Myocyte (in vitro differentiated cells): ENCODE measurements at places on chromosomes 5 and 9.

GRCh38 chr9:69623276-69623675, 48.9 kb downstream of the APBA1 start:
- no peak for DNase-seq

GRCh38 chr5:55440188-55440646, 94.5 kb downstream of the PLPP1 start:
- DNase-seq = peak; percentile 59

GRCh38 chr9:15086156-15086763, 176.0 kb upstream of the FREM1 start:
- DNase-seq = no peak

GRCh38 chr5:150589862-150590601, 50.4 kb upstream of the SYNPO start:
- DNase-seq = peak; percentile 83

DNA sequence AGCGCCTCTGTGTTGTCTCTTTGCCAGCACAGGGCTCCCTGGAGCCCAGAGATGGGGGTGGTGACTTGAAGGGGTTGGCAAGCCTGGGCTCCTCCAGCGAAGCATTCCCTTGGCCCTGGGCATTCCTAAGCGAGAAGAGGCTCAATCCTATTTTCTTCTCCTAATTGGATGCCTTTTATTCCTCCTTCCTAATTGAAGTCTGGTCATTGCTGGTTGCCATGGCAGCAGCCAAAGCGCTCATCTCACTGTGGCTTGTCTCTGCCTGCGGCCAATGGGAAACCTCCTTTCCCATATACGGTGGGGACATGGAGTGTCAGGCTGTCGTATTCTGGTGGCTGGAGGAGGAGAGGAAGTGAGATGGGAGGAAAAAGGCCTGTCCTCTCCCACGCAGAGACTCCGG, 52.3 kb upstream of the RARS1 start:
- no peak for DNase-seq

GRCh38 chr5:58294598-58295305, 165.1 kb downstream of the PLK2 start:
- DNase-seq = peak; percentile 6

DNA sequence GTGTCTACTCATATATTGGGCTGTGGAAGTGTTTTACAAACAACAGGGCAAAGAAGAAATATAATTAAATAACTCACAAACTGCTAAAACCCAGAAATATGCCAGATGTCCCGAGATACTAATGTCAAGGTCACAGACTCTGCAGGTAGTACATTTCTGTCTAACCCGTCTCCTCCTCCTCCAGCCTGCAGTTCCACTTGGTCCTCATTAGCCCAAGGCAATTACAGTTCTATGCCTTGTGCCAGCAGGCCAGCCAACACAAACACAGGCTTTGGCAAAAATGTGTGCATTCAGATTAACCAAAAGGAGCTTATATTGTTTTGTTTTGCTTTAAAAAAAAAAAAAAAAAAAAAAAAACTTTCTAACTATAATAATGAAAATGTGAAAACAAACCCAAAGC, 148.8 kb downstream of the MYO10 start:
- DNase-seq = no peak

- no peak for DNase-seq
Measured at GRCh38 chr5:174832811-174833210, 108.4 kb downstream of the MSX2 start.

DNA sequence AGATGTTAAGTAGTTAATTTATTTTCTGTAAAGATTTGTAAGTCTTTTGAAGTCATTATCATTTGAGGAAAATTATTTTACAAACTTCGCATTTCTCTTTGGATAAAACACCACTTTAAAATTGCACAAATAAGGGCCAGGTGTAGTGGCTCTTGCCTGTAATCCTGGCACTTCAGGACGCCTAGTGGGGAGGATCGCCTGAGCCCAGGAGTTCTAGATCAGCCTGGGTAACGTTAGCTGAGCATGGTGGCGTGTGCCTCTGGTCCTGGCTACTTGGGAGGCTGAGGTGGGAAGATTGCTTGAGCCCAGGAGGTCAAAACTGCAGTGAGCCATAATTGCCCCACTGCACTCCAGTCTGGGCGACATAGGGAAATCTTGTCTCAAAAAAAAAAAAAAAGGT, 185.5 kb downstream of the KDM4C start:
- DNase-seq = no peak

DNA sequence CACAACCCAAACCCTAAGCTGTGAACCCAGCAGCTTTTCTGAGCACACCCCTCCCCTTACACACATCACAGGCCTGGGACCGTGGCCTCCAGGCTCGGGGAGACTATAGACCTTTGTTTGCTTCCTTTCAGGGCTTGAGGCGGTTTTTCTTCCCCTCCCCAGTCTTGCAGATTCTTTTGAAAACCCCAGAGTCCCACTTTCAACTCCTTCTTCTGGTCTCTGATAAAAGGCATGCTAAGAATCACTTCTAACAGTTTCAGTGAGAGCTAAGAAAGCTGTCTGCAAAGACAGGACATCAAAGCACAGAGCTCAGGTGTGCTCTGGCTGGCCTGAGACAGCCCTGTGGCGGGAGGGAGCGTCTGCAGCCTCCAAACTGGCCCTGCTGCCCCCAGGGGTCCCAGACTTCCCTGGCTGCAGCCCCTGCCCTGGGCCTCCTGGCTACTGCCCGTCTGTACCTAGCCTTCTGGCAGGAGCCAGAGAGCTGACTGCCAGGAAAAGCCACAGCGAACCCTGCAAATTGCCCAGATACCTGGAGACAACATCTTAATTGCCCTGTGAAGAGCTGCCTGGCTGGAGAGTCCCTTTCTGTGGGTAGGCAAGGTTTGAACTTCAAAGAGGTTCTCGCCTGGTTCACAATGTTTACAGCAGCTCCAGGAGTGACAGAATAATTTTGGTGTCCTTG, 138.9 kb downstream of the GADD45G start:
- DNase-seq = no peak

DNA sequence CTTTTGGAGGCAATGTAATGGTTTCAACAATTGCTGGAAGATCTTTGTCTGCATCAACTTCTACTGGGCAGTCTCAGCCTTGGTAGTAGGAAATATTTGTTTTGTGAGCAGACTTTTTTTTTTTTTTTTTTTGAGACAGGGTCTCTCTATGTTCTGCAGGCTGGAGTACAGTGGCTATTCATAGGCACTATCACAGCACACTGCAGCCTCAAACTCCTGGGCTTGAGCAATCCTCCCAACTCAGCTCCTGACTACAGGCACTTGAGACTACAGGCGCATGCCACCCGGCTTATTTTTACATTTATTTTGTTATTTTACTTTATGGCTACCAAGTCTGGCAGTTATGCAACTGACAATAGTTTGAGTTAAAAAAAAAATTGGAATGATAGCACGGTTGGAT, 187.3 kb downstream of the SNX18 start:
- no peak for DNase-seq

DNA sequence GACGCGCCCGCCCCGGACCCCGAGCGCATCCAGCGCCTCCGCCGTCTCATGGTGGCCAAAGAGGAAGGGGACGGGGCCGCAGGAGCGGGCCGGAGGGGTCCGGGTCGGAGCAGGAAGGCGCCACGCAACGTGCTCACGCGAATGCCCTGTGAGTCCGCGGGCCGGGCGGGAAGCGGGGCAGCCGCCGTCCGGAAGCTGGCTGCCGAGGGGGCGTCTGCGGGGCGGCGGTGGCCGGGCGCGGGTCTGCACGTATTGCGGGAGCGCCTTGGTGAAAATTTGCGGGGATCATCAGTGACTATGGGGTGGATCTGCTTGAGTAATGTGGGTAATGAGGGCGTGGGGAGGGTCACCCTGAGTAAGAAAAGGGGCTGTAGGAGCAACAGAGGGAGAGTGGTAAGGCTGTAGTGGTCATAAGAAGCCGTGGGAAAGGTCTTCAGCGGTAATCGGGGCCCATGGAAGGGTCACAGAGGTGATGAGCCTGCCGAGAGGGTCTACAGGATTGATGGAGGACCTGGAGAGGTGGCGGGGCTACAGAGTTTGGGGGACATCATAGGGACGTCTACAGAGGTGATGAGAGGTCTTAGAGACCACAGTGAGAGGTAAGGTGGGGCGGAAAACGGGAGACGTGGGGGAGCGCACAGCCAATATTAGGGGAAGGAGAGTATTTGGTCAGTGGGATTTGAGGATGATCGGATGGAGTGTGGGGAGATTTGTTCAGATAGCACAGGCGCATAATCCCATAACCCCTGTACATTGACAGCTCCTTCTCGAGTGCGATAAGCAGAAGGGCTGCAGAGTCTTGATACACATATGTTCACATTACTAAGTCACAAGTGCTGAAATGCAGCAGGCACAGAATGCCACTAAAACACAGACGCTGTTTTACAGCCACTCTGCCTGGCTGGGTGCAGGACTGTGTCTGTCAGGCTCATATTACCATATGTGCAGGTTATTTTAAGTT, 819 bp downstream of the LSM11 start:
- no peak for DNase-seq

DNA sequence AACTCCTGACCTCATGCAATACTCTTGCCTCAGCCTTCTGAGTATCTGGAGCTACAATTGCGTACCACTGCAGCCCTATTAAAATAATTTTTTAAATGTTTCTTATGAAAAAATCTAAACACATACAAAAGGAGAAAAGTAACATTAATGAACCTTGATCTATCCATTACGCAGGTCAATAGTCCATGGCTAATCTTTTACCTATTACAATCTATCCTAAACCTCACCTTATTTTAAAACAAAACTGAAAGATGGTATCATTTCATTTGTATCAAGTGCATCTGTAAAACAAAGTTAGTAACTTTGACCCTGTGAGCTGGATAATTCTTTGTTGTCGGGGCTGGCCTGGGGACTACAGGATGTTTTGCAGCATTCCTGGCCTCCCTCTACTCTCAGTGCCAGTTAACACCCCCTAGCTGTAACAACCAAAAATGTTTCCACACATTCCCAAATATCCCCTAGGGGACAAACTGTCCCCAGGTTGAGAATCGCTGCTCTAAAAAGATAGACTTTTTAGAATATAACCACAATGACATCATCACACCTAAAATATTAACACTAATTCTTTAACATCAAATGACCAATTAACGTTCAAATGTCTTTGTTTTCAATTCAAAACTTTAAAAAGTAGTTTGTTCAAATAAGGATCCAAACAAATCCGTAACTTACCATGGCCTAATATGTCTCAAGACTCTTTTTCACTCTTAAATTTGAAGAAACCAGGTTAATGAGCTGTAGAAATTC, 54.8 kb downstream of the RNF38 start:
- DNase-seq = no peak

DNA sequence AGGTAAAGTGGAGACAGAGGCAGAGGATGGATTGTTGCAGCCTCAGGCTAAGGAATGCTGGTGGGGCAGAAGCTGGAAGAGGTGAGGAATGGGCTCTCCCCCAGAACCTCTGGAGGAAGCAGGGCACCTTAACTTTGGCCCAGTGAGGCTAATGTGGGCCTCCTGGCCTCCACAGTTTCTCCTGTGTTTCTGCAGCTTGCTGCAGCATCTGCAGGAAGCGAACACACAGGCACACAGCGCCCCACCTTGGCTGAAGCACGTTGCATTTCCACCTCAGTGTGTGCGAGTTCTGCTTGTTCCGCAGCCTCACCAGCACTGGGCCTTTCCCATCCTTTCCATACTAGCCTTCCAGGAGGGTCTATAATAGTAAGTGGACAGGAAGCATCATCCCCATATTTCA, 27.2 kb upstream of the ASS1 start:
- DNase-seq = no peak

DNA sequence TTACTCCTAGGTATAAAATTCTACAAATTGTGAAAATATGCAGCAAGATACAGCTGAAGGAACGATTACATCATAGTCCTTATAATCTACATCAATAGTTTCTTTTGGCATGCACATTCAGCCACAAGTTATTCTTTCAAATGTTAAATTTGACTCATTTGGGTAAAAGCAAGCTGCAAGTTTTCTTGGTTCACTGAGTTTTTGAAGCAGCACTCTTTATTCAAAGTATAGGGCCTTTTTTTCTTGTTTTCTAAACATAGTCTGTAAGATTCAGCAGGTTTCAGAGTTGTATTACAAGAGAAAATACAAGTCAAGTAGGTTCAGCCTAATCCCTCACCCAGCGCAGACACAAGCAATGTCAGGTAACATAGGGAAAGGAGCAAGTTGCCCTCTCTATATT, 981.5 kb downstream of the PTPRD start:
- DNase-seq = no peak
